ENCODE measurements at places on chromosomes 13 and 19. TPM values are rescaled to one million over a fixed set of nuclear protein-coding genes. Genes with fewer than 3 reads are reported as not detected.

- DNase-seq: no peak
Observed at GRCh38 chr13:27607125-27607524, 13.2 kb downstream of the LNX2 start.

- DNase-seq: no peak
Observed at GRCh38 chr13:110576070-110576394, 14.5 kb upstream of the RAB20 start.

The PALM3 gene
- total RNA-seq: not detected

The ZNF418 gene
- 15.7 TPM for total RNA-seq

- DNase-seq: no peak
Observed at GRCh38 chr19:18119717-18120105, 22.1 kb downstream of the MAST3 start.

GRCh38 chr13:99686157-99686572, 184.9 kb downstream of the TM9SF2 start:
- DNase-seq: peak; percentile 53

DNA sequence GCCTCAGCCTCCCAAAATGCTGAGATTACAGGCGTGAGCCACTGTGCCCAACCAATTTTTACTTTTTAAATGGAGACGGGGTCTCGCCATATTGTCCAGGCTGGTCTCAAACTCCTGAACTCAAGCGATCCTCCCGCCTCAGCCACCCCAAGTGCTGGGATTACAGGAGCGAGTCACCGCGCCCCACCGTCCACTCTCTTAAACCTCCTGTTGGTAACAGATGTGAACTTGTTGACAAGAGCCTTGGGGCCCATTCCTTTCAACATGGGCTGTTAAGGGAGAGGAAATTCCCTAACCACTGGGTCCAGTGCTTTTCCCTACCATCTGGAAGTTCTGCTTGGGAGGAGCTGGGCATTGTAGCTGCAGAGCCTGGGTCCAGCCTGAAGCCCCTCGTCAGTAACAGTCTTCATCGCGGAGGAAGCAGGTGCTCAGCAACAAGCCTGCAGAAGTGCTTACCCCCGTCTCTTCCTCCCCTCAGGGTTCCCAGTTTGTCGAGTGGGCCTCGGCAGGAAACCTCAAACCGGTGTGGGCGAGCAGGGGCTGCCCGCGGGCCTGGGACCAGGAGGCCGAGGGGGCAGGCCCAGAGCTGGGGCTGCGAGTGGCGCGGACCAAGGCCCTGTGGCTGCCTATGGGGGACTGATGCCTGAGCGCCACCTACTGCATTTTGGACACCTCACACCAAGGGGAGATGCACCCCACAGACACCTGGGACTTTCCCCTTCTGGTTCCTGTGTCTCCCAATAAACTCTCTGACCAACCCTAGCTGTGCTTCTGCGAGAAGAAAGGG, 4.0 kb upstream of the FLT3LG start:
- DNase-seq: no peak

DNA sequence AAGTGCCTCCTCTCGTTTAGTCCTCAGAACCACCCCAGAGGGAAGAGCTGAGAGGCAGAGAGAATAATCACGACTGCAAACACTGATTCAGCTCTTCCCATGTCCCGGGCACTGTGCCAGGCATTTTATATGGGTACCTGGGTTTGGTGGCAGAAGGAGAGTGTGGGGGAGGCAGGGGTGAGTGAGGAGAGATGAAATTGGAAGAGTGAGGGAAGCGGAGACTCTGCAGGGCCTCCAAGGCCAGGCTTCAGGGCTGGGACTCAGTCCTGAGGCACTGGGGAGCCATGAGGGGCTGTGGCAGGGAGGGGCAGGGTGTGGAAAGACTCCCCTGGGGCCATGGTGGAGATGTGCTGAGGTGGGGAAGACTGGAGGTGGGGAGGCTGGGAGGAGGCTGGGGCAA, 8.7 kb downstream of the SYNGR4 start:
- no peak for DNase-seq

DNA sequence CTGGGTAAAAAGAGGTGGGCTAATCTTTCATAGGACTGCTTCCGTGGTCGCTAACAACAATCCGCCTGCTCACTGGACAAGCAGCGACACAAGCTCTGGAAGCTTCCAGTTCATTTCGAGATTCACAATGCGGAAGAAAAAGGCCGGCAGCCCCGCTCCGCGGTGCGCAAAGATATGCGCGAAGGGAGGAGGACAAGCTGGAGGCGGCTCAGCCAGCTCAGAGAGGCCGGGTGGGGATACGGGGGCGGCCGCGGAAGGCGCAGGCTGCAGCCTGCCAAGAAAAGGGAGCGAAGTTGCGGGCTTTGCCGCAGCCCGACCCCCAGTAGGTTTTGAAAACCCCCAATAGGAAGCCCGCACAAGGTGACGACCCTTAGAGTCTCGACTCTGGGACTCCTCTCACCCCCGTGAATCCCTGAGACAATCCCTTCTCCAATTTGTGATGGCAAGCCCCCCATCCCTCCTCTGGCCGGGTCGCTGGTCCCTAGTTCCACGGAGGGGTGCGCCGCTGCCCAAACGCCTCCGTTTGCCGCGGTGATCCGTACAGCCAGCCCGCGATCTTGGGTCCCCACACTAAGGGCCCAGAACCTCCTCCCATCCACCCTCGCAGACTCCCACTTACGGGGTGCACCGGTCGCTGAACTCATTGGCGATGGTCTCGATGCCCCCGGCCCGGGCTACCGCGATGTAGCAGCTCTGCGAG, 697 bp downstream of the HSPH1 start:
- peak; percentile 82 for DNase-seq

GRCh38 chr19:41144403-41144802, 30.2 kb downstream of the CYP2F1 start:
- peak; percentile 72 for DNase-seq

DNA sequence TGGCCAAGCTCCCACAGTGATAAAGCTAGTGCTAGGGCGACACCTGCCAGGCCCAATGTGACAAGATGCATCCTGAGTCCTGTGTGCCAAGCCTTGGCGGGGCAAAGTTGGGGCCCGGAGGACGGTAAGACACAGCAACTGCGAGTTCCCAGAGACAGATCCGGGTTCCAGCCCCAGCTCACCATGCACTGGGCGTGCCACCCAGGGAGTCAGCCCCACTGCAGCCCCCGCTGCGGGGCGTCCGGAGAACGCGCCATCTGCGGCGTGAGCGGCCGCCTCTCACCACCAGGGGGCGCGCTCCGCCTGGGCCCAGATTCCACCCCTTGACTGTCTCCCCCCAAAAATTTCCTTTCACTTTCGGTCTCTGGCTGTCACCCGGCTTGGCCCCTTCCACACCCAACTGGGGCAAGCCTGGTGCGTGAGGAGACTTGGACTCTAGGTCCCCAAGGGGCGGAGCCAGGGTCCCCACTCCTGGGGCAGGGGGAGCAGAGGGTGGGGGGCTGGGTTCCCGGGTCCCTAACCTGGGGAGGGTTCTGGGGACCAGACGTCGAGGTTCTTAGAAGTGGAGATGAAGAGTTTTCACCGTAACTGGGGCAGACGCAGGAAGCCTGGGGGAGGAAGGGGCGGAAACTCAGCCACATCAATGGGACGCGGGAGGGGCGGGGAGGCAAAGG, at the start of gene FLT3LG:
Gene FLT3LG, plus strand, starts transcription at position 348 of the 674 bp plus-strand sequence. CDS start 425 bp downstream, outside the sequence.
- peak; percentile 74 for DNase-seq

DNA sequence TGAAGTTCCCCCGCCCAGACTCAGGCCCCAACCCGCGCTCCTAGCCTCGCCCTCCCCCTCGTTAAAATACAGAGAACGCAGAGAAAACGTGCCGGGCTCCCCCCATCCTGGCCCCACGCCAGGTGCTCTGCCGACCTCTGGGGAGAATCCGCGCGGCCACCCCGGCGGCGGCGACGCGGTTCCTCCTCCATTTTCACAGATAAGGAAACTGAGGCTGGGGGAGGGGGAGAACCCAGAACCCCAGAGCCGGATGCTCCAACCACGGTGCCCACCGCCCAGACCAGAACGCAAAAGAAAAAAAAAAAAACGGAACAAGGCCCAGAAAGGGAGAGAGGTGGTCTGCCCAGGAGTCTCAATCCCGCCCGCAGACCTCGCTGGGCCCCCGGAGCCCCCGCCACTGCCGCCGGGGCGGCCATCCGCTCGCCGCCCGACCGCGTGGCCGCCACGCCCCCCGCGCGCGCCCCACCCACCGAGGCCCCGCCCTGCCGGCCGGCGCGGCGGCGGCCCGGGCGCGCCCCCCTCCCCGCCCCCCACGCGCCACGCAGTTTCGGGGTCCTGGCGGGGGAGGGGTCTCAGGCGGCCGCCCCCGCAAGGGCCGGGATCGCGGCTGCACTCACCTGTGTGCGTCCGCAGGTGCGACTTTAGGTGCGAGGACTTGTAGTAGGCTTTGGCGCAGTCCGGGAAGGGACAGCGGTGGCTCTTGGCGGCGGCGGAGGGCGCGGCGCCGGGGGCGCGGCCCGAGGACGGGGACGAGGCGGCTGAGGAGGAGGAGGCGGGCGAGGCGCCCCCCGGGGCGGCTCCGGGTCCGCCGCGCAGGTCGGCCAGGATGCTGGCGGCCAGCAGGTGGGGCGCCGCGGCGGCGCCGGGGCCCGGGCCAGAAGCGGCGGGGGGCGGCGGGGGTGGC, 703 bp downstream of the KLF16 start:
- peak; percentile 57 for DNase-seq

The MEIOSIN gene
- total RNA-seq: not detected

DNA sequence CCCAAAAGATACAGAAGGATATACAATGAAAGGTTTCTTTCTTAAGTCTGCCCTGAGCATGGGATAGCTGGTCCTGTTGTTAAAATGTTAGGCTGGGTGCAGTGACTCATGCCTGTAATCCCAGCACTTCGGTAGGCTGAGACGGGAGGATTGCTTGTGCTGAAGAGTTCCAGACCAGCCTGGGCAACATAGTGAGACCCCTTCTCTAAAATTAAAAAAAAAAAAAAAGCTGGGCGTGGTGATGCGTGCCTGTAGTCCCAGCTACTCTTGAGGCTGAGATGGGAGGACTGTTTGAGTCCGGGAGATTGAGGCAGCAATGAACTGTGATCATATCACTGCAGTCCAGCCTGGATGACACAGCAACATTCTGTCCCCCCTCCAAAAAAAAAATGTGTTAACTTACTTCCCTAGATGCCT, 52.5 kb upstream of the SHKBP1 start:
- no peak for DNase-seq

DNA sequence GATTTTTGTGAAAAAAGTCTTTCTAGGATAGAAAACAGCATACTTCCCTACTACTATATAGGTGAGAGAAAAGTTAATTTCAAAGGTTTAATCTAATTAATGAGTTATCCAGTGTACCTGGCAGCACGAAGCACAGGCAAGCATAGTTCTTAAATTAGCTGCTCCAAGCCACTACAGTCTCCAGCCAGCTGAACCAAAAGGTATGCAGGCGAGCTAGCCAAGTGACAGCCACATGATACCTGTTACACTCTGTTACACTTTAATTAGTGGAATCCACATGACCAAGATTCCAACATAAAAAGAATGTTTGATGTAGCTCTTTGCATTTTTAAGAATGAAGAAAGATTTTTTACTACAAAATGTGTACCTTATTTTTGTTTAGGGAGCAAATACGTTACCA, 15.5 kb downstream of the SLC25A30 start:
- no peak for DNase-seq

DNA sequence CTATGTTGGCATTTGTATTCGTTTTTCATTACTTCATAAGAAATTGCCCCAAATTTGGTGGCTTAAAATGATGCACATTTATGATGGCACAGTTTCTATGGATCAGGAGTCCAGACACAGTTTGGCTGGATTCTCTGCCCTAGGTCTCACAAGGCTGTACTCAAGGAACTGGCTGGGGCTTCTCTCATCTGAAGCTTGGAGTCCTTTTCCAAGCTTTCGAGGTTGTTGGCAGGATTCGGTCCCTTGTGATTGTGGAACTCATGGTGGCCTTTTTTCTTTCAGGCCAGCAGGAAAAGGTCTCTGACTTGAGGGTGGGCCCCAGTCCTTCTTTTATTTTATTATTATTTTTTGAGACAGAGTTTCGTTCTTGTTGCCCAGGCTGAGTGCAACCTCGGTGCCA, 23.8 kb downstream of the LRCH1 start:
- DNase-seq: no peak

The SIGLEC12 gene
- total RNA-seq: 0.43 TPM

The FUT2 gene
- not detected for total RNA-seq

DNA sequence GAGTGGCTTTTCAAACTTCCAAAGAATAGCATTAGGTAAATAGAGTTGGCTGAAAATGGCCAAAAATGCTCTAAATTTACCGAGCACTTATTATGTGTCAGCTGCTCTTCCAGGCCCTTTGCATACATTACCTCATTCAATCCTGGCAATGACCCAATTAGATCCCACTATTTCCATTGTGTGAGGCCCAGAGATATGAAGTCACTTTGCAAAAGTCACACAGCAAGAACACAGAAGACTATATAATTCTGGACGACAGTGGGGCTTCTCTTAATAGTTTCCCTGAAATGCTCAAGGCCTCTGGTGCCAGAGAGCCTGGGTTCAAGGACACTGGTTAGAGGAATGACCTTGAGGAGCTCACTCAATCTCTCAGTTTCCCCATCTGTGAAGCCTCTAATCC, 146.8 kb downstream of the IER2 start:
- DNase-seq: no peak

- DNase-seq: no peak
Observed at GRCh38 chr13:38530492-38530891, 156.4 kb upstream of the FREM2 start.

DNA sequence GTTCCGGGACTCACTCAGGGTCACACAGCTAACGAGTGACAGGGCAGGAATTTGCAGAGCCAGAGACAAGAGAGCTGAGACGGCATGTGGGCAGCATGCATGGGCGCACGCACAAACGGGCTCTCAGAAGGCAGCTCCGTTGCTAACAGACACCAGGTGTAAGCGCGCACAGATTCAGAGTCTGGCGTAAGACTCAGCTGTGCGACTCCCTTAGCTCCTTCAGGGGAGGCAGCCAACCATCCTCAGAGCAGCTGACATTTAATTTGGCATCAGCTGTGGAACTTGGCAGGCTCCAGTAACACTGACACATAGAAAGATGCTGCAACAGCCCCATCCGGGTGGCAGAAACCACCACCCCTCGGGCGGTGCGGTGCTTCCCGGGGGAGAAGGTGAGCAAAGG, 7.5 kb upstream of the TM6SF2 start:
- DNase-seq: no peak

DNA sequence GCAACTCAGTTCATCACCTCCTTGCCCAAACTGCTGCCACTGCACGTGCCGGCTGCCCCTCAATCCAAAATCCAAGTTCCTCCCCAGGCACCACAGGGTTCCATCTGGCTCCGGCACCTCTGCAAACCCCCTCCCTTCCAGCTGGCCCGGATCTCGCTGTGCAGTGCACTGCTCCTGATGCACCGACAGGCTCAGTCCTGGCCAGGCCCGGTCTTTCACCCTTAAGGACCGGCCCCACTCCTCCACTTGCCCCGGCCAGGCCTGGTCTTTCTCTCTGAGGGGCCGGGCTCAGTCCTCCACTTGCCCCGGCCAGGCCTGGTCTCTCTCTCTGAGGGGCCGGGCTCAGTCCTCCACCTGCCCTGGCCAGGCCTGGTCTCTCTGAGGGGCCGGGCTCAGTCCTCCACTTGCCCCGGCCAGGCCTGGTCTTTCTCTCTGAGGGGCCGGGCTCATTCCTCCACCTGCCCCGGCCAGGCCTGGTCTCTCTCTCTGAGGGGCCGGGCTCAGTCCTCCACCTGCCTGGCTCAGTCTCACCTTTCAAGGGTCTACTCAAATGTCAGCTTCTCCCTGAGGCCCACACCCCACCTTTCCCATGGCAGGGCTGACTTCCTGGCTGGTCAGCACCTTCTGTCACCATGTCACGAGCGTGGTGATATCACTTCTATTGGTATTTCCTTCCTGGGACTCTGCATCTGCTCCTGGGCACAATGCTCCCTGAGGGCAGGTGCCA, 6.9 kb downstream of the ZNF787 start:
- DNase-seq: no peak

The GIPR gene
- 7.1 TPM for total RNA-seq

- no peak for DNase-seq
Observed at GRCh38 chr19:11367528-11367927, 6.9 kb upstream of the SWSAP1 start.

Measured in heart left ventricle (tissue), 16 donors.